ENCODE measurements at places on chromosomes 12 and 14.

DNA sequence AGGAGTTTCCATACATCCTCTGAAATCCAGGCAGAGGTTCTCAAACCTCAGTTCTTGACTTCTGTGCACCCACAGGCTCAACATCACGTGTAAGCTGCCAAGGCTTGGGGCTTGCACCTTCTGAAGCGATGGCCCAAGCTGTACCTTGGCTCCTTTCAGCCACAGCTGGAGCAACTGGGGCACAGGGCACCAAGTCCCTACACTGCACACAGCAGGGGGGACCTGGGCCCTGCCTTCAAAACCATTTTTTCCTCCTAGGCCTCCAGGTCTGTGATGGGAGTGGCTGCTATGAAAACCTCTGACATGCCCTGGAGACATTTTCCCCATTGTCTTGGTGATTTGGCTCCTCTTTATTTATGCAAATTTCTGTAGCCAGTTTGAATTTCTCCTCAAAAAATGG is 10.6 kb downstream of the AREL1 start:
- no peak for DNase-seq

GRCh38 chr12:14099994-14100393 is 118.6 kb upstream of the GRIN2B start:
- DNase-seq: no peak

DNA sequence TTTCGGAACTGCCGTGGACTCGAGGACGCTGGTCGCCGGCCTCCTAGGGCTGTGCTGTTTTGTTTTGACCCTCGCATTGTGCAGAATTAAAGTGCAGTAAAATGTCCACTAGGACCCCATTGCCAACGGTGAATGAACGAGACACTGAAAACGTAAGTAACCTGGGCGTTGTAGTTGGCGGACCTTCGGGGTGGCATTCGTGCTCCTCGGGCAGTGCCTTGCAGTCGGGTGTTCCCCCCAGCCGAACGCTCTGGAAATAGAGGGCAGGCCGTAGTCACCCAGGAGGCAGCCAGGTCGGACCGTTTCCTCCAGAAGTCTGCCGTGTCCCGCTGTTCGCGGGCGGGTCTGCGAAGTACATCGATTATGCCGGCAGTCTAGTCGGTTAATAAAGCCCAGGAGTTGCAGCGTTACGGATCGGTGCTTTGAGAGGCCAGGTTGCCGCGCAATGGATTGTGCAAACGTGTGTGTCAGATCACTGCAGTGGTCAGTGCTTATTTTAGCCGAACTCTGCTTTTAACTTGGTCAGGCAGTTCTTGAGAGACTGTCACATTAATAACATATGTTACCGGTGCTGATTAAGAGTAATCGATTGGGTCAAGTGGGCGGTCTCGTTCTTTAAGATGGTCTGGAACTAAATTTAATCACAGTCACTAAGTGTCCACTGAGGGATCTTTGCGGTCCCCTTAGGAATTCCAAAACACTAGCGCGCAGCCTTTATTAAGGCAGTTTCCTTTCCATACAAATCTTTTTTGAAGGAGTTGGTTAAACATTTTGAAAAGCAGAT is 906 bp downstream of the MARK3 start:
- DNase-seq: no peak

GRCh38 chr12:92055877-92056276 is 89.8 kb downstream of the BTG1 start:
- no peak for DNase-seq

DNA sequence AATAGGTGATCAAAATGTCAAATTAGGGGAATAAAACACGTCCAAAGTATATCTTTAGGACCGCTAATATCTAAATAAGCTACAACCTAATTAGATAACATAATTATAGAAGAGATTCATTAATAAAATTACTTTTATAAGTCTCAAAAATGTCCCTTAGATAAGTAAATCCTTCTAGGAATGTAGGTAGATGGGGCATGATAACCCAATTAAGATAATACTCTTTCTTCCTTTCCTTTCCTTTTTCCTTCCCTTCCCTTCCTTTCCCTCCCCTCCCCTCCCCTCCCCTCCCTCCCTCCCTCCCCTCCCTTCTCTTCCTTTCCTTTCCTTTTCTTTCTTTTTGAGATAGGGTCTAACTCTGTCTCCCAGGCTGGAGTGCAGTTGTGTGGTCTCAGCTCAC is 11.0 kb upstream of the SLC2A3 start:
- no peak for DNase-seq

GRCh38 chr14:103872481-103873113 is 25.2 kb upstream of the PPP1R13B start:
- DNase-seq: no peak

DNA sequence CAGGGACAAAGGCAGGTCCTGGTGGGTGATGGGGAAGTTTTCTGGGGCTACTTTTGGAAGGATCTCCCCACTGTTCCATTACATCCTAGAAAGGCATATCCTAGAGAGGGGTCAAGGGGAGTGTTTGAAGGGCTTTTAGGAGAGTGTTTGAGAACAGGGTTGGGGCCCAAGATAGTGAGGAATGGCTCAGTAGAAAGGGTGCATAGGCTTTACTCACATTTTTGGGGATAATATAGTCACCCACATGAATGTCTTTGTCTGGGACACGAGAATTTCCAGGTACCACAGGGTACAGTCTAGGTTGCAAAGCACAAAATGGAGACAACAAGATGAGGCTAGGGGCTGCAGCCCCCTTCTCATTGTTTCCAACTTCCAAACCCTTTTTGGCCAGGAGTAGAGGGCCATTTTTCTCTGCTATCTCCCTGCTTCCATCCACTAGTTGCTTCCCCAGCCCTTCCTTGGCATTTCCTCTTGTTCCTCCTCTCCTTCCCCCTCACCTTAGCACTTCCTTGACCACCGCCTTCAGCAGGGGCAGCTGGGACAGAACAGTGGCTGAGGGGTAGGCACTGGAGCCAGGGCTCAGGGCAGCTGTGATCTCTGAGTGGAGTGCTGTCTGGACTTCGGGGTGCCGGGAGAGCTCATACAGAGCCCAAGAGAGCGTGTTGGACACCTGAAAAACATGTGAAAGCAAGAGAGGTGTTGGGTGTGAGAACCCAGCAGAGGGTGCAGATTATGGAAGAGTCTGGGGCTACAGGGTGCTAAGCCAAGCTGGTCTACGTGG is 2.8 kb downstream of the CYP27B1 start:
- no peak for DNase-seq

DNA sequence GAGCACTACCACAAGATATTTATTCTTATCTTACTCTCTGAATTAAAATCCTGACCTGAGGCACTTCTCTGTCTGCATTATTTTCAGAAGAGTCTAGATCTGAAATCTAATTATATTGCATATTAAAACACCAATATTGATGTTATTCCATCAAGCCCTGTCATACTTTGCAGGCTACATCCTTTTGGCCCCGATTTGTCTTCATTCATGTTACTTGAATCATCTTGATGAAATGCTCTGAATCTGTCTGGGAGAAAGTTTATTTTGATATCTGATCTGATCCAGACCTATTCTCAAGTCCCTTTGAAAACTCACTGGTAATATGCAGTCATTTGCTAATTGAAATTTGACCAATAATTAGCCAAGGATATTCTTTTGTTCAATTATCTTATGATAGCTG is 79.9 kb downstream of the BBS10 start:
- no peak for DNase-seq

- no peak for DNase-seq
Measured at GRCh38 chr14:100122481-100123223, 36.8 kb downstream of the DEGS2 start.

GRCh38 chr12:121809712-121810116 is 5.9 kb downstream of the SETD1B start:
- DNase-seq: no peak

DNA sequence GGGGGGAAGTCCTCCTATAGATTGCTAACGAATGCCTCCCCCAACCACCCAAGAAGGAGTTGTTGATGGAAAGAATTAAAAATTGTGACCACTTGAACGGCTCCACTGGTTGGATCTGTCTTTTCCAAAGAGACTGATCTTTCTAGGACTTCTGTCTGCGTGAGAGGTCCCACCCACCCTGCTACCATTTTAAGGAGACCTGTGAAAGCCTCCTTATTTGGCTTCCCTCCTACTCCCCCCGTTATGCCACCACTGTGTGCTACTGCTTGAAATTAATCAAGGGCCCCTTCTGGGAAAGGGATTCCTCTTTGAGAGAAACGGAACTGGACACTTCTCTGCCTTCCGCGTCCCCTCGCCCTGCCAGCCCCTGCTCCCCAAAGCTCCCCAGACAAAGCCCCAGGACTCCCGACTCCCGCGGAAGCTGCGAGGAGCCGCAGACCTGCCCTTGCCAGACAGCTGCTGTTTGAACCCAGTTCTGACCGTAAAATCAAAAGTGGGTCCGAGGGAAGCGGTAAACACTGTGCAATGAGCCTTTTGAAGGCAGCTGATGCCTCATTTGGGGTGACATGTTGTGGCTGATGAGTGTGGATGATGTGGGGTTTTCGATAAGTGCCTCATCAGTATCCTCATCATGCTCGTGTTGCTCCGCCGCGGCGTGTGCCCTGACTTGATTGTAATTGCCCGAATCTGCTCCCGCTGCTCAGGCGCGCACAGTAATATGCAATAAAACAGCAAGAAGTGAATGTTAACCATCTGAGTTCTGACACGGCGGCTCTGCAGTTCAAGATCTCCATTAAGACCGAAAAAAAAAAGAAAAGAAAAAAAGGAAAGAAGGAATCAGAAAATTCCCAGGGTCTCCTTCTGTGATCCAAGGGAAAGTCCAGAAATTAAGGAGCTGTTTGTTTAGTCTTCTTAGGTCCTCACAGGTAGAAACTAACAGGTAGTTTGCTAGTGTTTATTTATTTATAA is 48.2 kb downstream of the MBIP start:
- no peak for DNase-seq

DNA sequence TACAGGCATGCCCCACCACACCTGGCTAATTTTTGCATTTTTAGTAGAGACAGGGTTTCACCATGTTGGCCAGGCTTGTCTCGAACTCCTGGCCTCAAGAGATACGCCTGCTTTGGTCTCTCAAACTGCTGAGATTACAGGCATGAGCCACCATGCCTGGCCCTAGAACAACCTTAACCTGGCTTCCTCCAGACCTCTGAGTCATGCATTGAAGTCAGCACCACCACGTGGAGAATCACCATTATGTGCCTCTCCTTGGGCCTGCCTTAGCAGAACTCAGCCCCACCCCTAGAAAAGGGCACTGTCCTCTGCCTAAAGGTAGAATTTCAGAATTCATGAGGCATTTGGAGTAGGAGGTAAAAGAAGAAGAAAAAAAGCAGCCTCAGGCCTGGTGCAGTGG is 49.0 kb downstream of the LIMA1 start:
- no peak for DNase-seq

DNA sequence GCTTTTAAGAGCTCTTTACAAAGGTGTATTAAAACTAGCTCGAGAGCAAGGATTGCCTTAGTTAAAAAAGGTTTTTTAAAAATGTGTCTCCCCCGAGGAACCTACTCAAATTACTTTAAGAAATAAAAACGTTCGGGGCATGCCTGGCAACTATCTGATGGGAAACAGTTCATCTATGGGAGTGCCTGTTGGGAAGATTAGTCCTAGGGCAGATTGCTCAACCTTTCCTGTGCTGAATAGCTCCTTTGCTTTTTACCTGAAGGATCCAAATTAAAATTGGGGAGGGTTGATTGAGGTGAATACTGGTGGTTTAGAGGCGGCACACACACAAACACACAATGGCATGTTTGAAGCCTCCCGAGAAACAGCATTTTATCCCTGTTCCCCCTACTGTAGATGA is 541.4 kb upstream of the ATP2B1 start:
- no peak for DNase-seq

- DNase-seq: no peak
Measured at GRCh38 chr14:52275372-52275771, 7.9 kb downstream of the PTGDR start.

DNA sequence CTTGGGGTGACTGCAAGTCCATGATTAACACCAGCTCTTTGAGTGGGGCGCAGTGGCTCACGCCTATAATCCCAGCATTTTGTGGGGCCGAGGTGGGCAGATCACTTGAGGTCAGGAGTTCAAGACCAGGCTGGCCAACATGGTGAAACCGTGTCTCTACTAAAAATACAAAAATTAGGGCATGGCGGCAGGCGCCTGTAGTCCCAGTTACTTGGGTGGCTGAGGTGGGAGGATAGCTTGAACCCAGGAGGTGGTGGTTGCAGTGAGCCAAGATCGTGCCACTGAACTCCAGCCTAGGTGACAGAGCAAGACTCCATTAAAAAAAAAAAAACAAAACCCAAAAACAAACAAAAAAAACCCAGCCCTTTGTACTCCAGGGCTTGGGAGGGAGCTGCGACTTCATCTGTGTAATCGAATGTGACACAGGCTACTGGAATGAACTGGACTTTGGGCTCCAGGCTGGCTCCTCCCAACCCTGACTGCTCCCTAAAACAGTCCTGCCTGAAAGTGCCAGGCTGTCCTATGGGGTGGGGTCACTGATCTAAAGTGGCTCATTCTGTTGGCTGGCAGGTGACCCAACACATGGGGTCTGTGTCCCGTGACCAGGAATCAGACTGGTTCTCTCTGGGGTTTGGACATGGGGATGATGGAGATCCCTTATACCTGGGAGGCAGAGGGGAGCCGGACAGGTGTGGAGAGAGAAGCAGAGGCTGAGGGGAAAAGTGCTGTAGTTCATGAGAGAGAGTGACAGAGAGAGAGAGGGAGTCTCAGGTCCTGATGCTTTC is 9.3 kb upstream of the C12orf43 start:
- no peak for DNase-seq

DNA sequence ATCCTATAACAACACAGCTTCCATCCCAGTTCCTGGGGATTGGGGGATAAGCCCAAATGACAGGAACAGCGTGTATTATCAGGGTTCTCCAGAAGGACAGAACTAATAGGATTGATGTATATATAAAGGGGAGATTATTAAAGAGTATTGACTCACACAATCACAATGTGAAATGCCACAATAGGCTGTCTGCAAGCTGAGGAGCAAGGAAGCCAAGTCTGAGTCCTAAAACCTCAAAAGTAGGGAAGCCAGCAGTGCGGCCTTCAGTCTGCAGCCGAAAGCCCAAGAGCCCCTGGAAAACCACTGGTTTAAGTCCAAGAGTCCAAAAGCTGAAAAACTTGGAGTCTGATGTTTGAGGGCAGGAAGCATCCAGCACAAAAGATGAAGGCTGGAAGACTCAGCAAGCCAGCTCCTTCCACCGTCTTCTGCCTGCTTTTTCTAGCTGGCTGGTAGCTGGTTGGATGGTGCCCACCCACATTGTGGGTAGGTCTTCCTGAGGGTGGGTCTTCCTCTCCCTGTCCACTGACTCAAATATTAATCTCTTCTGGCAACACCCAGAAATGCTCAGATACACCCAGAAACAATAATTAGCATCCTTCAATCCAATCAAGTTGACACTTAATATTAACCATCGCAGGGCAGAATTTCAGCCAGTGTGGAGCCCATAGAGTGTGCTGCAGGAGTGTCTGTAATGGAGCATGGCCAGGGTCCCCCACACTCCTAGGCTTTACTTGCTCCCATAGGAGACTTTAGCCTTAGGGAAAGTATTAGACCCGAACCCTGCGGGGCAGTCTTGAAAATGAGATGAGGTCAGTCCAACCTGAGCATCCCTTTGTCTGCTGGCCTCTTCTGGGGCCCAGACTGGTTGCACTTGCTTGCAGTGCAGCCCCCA is 111.1 kb downstream of the SINHCAF start:
- DNase-seq: no peak

GRCh38 chr14:94769391-94770250 is at the start of gene GSC:
TSS of gene GSC (minus strand) at chr14:94770113. CDS start at chr14:94770015, 98 bp downstream.
- no peak for DNase-seq

- no peak for DNase-seq
Measured at GRCh38 chr12:81010641-81011040, 67.2 kb upstream of the ACSS3 start.
